DMS79 treated with DMSO at 0.1 percent for 48 hours (cell line): ENCODE measurements at places on chromosomes 16 and 17.

- DNase-seq = no peak
Measured at GRCh38 chr16:89801800-89802199, 14.6 kb downstream of the FANCA start.

- DNase-seq = no peak
Measured at GRCh38 chr17:9054126-9054975, 33.0 kb downstream of the NTN1 start.

DNA sequence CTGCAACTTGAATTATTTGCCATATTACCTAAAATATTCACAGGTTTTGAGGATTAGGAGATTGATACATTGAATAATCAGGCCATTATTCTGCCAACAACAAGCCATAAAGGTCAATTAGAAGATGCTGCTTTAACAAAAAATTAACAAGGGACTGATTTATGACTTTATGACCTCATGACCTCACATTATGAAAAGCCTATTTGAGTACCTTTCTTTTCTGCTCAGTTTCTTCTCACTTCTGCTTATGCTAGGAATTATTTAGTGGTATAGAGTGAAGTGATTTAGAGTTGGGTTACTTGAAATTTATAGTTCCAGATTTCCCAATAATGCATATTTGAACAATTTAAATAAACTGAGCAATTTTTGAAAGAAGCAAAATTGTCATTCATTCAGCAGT lies 121.6 kb downstream of the CHD9 start:
- no peak for DNase-seq

DNA sequence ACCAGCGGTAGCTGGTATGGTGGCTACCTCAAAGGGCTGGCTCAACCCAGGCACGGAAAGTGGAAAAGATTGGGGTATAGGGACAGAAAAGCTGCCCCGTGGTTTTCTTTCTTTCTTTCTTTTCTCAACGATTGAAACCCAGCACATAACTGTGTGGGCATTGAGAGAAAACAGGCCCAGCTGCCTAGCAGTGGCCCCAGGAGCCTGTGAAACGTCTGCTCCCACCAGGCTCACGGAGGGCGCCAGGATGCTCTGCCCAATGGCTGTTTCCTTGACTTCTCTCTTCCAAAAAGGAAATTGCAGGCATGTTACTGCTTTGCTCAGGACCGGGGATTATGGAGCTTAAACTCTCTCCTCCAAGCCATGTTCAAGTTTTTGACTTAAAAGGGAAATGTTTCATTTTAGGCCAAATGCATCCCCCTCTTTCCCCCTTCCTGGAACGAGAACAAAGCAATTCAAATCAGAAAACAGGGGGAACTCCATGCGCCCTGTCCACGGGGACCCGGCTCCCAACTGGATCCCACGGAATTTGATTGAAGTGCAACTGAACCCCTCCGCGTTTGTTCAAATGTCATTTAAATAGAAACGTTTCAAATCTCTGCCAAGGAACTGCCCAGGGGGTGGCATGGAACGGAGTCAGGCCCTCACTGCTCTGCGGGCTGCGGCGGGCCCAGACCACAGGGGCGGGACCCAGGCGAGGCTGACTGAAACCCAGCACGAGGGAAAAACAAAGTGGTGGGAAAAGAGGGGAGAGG lies 133.5 kb downstream of the RGS9 start:
- DNase-seq = no peak

DNA sequence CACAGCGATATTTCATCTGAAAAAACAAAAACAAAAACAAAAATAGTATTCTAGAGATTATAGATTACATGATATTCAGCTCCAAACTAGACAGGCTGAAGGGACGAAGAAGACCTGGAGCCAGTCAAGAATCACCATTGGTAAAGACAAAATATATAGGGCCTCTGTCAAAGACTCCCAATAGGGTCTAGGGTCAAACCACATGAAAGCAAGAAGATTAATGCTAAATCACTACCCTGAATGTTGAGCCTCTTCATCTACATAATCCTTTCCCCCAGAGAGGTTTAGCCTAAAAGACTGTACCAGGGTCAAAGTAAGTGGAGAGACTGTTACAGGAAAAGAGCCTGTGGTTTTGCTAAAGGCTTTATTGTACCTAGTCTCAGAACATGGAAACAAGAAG lies 10.8 kb upstream of the NME1 start:
- no peak for DNase-seq

GRCh38 chr16:85663891-85664321 lies 24.8 kb downstream of the GINS2 start:
- DNase-seq = peak; percentile 63
